ENCODE measurements at places on chromosomes 12 and 14. TPM values are rescaled to one million over a fixed set of nuclear protein-coding genes. Genes with fewer than 3 reads are reported as not detected.
A peak's percentile ranks its signal among the peaks of the same experiment; 100 is the strongest.

DNA sequence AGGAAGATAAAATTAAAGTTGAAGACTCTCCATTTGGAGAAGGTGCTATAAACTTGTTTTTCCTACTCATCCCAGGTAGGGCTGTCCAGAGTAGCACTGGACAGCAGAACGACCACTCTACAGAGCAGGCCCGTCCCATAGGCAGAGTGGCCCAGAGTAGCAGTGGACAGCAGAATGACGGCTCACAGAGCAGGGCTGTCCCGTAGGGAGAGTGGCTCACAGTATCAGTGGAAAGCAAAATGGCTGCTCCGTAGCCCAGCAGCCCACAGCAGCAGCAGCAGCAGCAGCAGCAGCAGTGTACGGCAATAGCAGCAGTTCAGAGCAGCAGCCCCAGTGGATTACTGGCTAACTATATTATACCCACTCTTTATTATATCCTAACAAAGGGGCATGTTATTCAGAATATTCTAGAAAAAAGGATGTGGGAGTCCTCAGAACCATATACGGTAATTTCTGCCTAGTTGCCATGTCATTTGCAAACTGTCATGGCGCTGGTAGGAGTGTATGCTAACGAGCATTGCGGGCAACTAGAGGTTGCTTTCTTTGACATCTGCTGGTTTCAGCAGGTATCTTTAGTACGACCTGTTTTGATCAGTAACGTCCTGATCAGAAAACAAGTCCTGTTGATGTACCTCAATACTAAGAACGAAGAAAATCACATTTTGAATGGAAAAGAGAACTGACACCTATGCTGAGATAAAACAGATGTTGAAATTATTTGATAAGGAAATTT lies 567.3 kb downstream of the SLC16A7 start:
- H3K27ac ChIP-seq = no peak overlapping the region
- peaks cover 3% of the 10 kb centered on the region for H3K4me1 ChIP-seq
- DNase-seq = no peak
- H3K4me3 ChIP-seq = no peak overlapping the region

DNA sequence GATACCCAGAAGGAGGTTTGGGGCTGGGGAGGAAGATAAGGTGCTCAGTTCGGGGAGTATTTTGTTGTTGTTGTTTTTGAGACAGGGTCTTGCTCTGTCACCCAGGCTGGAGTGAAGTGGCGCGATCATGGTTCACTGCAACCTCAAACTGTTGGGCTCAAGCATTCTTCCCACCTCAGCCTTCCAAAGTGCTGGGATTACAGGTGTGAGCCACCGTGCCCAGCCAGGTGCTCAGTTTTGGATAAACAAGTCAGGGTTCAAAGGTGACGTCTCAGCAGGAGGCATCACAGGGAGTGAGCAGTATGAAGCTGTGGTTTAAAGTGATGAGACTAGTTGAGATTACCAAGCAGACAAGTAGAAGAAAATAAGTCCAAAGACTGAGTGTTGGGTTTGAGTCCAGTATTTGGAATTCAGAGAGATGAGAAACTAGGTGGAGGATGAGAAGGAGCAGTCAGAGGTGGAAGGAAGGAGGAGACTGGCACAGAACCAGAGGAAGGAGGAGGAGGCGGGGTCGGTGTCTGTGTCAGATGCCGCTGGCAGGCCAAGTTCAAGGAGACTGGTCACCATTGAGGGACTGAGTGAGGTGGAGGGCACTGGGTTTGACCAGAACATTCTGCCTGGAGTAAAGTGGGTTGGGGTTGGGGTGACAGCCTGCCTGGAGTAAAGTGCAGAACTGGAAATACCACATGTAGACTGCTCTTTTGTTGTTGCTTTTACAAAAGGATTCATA lies 16.1 kb downstream of the SLC35E3 start:
- H3K27me3 ChIP-seq = no peaks in the 10 kb centered on the region
- peaks cover 10% of the 10 kb centered on the region for H3K4me1 ChIP-seq
- H3K27ac ChIP-seq = no peak overlapping the region
- peaks cover 7% of the 10 kb centered on the region for H3K36me3 ChIP-seq
- DNase-seq = no peak

Gene PLCZ1
- total RNA-seq = not detected

GRCh38 chr14:51168215-51168613 lies 71.8 kb upstream of the TMX1 start:
- H3K4me1 ChIP-seq = no peaks in the 10 kb centered on the region
- no peak overlapping the region for H3K27ac ChIP-seq
- no peaks in the 10 kb centered on the region for H3K27me3 ChIP-seq

Gene ACIN1
- total RNA-seq = 102 TPM

- H3K27me3 ChIP-seq = no peaks in the 10 kb centered on the region
- H3K4me3 ChIP-seq = peak overlapping the region; percentile 60
- H3K4me1 ChIP-seq = peaks cover 12% of the 10 kb centered on the region
- H3K36me3 ChIP-seq = no peaks in the 10 kb centered on the region
- H3K27ac ChIP-seq = no peak overlapping the region
These were observed 932.3 kb downstream of the DIO2 start for GRCh38 chr14:79278798-79279644.

GRCh38 chr12:66365718-66366490 lies 63.6 kb downstream of the HELB start:
- H3K27ac ChIP-seq = no peak overlapping the region
- peaks cover 6% of the 10 kb centered on the region for H3K27me3 ChIP-seq
- no peak for DNase-seq
- H3K4me1 ChIP-seq = no peaks in the 10 kb centered on the region

Gene PRB3
- total RNA-seq = not detected

- no peak overlapping the region for H3K27ac ChIP-seq
- no peaks in the 10 kb centered on the region for H3K4me1 ChIP-seq
- 0 out of 3 replicates have a peak, but pooled peaks cover 9% of the 10 kb centered on the region for H3K27me3 ChIP-seq
- no peaks in the 10 kb centered on the region for H3K36me3 ChIP-seq
- no peak for DNase-seq
These were observed 94.8 kb downstream of the SLC24A4 start for GRCh38 chr14:92417759-92418158.

Gene EXOC3L4
- total RNA-seq = 27.0 TPM

DNA sequence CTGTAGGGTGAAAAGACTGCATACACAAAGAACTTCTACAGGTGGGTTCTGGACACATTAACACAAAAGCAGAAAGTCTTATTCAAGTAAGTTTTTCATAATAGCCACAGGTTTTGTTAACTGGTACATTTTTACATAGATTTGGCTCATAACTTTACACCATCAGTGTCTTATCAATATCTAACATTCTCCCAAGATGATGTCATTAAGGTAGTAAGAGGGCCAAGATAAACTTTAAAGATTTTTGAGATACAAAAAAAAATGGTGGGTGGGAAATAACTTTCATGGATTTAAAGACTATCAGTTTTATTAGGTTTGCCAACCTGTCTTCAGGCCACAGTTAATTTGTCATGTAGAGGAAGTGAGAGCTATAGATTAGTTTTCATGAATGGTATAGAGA lies 1.7 kb downstream of the SUPT16H start:
- DNase-seq = no peak
- no peak overlapping the region for H3K27ac ChIP-seq
- peak overlapping the region; percentile 90 for H3K4me3 ChIP-seq
- H3K27me3 ChIP-seq = no peaks in the 10 kb centered on the region
- peaks cover 44% of the 10 kb centered on the region for H3K4me1 ChIP-seq

DNA sequence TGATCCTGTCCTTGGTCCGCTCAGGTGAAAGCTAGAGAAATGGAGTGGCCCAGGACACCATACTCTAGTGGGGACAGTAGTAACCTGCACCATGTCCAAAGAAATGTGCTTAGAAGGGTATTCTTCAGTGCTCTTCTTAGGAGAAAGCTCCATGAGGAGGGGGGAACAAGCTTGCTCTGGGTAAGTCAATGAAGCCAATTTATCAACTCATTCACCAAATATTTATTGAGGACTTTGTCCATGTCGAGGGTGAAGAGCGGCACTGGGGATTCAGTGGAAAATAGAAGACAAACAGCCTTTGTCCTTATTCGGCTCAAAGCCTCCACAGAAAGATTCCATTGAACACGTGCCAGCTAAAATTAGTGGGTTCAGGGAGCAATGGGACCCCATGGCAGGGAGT lies 677.8 kb downstream of the BCL11B start:
- H3K4me1 ChIP-seq = no peaks in the 10 kb centered on the region
- DNase-seq = no peak
- no peaks in the 10 kb centered on the region for H3K27me3 ChIP-seq
- H3K27ac ChIP-seq = no peak overlapping the region
- no peak overlapping the region for H3K4me3 ChIP-seq
- H3K36me3 ChIP-seq = no peaks in the 10 kb centered on the region

Gene FLVCR2
- total RNA-seq = 9.9 TPM

- DNase-seq = peak; percentile 23
- no peak overlapping the region for H3K27ac ChIP-seq
- no peaks in the 10 kb centered on the region for H3K36me3 ChIP-seq
- H3K27me3 ChIP-seq = no peaks in the 10 kb centered on the region
- H3K4me1 ChIP-seq = no peaks in the 10 kb centered on the region
- H3K4me3 ChIP-seq = no peak overlapping the region
These were observed 18.0 kb upstream of the APPL2 start for GRCh38 chr12:105253866-105254513.

- peak overlapping the region; percentile 77 for H3K27ac ChIP-seq
- H3K36me3 ChIP-seq = peaks cover 3% of the 10 kb centered on the region
- H3K4me3 ChIP-seq = peak overlapping the region; percentile 78
- H3K27me3 ChIP-seq = no peaks in the 10 kb centered on the region
- peak; percentile 79 for DNase-seq
- peaks cover 58% of the 10 kb centered on the region for H3K4me1 ChIP-seq
These were observed 1.3 kb upstream of the ANKRD9 start for GRCh38 chr14:102510616-102511520.

DNA sequence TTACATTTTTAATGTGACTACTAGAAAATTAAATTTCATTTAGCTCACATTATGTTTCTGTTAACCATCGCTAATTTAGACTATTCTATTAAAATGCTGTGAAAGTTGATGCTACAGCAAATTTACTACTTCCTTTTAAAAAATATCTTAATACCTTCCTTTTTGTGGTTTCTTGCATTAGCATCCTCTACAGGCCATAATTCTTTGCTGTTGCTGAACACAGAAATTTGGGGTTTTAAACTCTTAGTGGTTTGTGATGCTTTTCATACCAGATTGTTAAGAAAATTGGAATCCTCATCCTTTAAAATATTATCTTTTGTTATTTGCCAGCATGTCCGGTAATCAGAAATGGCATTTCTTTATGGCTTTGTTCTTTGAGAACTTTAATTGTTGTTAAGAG lies 18.1 kb downstream of the WNK1 start:
- no peak overlapping the region for H3K4me3 ChIP-seq
- no peaks in the 10 kb centered on the region for H3K36me3 ChIP-seq
- H3K4me1 ChIP-seq = peaks cover 35% of the 10 kb centered on the region
- no peaks in the 10 kb centered on the region for H3K27me3 ChIP-seq
- DNase-seq = no peak
- H3K27ac ChIP-seq = no peak overlapping the region

- no peak overlapping the region for H3K27ac ChIP-seq
- no peak overlapping the region for H3K4me3 ChIP-seq
- no peaks in the 10 kb centered on the region for H3K27me3 ChIP-seq
- H3K4me1 ChIP-seq = no peaks in the 10 kb centered on the region
- no peak for DNase-seq
These were observed 1339.2 kb downstream of the AACS start for GRCh38 chr12:126404293-126404881.

GRCh38 chr14:91142214-91142668 lies 28.4 kb downstream of the DGLUCY start:
- H3K27me3 ChIP-seq = no peaks in the 10 kb centered on the region
- no peak overlapping the region for H3K4me3 ChIP-seq
- H3K36me3 ChIP-seq = peaks cover 5% of the 10 kb centered on the region
- H3K27ac ChIP-seq = no peak overlapping the region
- H3K4me1 ChIP-seq = peaks cover 22% of the 10 kb centered on the region
- DNase-seq = no peak

Gene PHC1
- 9.4 TPM for total RNA-seq

Gene KRT83
- not detected for total RNA-seq

DNA sequence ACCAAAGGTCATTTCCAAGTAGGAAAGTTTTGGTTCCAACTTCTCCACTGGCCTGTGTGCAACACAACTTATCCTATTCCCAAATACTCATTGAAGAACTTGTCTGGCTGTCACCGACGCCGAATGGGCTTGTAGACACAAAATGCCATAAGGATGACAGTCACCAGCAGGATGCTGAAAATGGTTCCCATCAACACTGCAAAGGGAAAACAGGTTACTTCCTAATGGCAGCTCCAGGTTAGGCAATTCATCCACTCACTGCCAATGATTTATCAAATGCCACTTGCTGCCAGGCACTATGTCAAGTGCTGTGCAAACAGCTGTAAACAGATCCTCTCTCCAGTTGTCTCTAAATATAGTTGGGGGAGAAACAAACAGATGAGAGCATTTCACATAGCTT lies 6.1 kb downstream of the C12orf76 start:
- peaks cover 8% of the 10 kb centered on the region for H3K36me3 ChIP-seq
- DNase-seq = peak; percentile 26
- H3K4me3 ChIP-seq = no peak overlapping the region
- H3K27me3 ChIP-seq = no peaks in the 10 kb centered on the region

Gene OASL
- 0.22 TPM for total RNA-seq

GRCh38 chr14:39367387-39367751 lies 64.9 kb downstream of the FBXO33 start:
- H3K4me1 ChIP-seq = peaks cover 12% of the 10 kb centered on the region
- peaks cover 10% of the 10 kb centered on the region for H3K36me3 ChIP-seq
- DNase-seq = no peak
- no peak overlapping the region for H3K4me3 ChIP-seq

Gene RAD9B
- total RNA-seq = 0.38 TPM

DNA sequence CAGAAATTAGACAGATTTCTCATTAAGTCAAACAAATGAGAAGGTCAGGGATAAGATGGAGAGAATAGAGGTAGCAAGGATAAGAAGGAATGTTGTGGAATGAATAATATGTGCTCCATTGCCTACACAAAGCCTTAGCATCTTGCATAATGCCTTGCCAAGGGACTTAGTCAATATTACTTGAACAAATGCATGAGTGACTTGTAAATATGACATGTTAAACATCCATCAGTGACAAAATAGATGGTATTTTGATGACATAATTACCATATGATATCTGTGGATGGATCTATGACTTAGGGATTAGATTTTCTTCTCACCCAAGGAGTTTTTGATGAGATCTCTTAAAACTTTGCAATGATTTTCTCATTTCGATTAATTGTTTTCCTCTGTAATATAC lies 194.1 kb upstream of the RASSF8 start:
- H3K27ac ChIP-seq = no peak overlapping the region
- H3K4me1 ChIP-seq = no peaks in the 10 kb centered on the region
- no peaks in the 10 kb centered on the region for H3K27me3 ChIP-seq
- no peak for DNase-seq

DNA sequence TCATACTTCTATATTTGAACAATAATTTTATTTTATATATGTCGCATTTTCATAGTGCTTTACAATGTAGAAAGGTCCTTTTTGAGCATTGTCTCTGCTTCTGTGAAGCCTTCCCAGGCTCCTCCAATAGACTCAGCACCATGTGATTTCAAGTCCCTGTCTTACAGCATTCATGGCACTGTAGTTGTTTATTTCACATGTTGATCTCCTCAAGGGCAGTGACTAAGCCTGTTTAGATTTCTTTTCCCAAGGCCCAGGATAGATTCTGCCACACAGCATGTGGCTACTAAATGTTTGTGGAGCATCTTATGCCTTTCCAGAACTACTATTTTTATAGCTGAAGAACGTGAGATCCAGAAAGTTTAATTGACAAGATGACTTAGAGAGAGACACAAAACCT lies 391.7 kb downstream of the TMEM117 start:
- H3K27ac ChIP-seq = no peak overlapping the region
- H3K27me3 ChIP-seq = no peaks in the 10 kb centered on the region
- H3K4me3 ChIP-seq = no peak overlapping the region
- no peaks in the 10 kb centered on the region for H3K4me1 ChIP-seq
- DNase-seq = no peak

Gene FSCB
- not detected for total RNA-seq

All from HepG2 (cell line).